ENCODE measurements at places on chromosomes 12 and 14.
A peak's percentile ranks its signal among the peaks of the same experiment; 100 is the strongest.

GRCh38 chr12:116325336-116325664 is 47.8 kb upstream of the MED13L start:
- no peak for DNase-seq

DNA sequence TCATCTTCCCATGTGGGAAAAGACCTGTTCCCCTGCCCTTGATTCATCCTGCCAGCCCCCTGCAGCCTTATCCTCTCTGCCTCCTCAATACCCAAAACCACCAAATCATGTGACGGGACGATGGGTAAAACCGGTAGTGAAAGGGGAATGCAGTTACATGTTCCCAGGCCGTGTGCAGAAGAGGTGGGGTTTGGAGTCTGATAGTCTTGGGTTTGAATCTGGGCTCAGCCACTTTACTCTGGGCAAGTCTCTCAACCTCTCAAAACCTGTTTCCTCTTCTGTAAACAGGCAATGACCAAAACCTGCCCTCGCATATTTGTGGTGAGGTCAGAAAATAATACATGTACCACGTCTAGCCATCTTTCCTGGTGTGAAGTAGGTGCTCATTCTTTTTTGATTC is 123.0 kb downstream of the PLXNC1 start:
- no peak for DNase-seq

DNA sequence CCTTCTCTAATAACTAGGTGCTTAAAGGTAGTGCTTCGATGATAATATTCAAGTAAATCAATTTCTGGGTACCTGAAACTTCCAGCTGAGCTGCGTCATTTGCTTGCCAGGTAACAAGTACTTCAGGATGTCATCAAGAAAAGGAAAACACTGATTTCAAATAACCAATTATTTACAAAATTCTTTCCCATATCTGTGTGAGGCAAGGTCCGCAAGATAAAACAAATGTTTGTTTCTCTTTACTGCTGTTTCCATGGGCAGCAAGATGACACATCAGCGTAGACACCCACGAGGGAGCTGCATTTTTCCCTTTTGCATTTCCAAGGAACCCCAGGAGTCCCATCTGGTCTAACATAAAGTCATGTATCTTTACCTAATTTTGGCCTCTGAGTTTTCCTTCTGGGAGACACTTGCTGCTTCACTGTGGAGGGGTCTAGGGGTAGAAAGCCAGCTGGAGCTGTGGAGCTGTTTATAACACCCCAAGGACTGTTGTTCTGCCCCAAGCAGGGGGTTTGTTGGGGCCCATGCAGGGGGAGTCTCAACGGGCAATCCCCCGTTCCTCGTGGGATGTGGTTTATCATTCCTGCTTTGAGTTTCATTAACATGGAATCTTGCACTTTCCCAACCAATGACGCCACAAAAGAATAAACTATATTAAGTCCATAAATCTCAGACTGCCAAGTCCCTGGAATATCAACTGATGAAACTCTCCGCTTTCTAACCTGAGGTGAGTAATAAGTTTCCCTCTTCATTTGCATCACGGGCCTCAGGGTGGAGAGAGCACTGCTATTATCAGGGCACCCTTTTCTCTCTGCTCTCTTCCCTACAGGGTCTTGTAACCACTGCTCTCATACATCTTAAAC is 112.8 kb upstream of the PELI2 start:
- DNase-seq: no peak

DNA sequence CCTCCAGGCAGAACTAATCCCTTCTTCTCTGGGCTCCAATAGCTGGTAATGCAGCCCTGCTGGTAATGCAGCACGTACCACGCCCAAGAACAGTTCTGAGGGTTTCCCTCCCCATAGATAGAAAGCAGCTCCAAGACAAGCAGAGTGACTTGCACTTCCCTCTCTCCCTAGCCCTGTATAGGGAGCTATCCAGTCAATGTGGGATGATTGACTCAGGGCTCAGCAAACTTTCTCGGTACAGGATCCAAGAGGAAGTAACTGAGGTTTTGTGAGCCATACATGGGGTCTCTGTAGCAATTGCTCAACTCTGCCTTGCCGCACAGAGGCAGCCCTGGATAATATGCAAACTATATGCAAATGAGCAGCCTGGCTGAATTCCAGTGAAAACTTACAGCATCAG is 15.5 kb upstream of the FKBP4 start:
- DNase-seq: no peak

GRCh38 chr12:118290130-118290529 is 82.6 kb downstream of the TAOK3 start:
- no peak for DNase-seq

DNA sequence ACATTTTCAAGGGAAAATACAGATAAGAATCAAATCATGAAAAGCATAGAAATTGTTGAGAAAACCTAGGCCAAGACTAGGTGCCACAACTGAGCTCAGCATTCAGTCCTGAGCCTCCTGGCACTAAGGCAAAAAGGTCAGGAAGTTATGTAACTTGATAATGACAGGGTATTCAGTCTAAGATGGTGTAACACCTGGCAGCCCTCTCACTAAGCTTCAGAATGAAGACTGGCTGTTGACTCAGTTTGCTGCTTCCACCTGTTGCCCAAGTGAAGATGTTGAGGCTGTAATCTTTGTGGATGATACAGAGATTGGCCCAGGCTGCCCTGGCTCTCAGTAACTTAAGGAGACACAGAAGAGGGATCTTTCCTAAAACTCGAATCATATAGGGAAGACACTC is 19.6 kb downstream of the PROX2 start:
- peak; percentile 56 for DNase-seq

GRCh38 chr14:42214981-42215491 is 608.4 kb downstream of the LRFN5 start:
- DNase-seq: no peak

DNA sequence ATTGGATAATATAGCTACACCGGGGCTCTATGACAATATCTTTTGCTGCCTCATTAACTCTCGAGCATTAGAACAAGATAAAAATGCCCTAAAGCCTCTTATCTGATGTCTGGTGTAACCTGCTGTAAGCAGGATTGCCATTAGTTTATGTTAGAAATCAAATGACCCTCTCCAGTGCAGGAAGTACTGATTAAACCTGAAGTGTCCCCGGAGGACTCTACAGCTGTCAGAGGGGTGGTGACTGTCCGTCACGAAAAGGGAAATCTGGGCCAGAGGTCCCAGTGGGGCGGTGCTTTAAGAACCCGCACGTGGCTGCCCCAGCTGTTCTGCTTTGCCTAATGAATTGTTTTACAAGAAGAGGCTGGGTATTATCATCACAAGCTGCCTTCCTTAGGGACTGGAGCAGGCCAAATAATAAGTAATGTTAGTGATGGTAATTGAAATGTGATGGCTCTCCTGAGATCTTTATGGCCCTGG is 55.7 kb downstream of the LIN52 start:
- DNase-seq: peak; percentile 94

- no peak for DNase-seq
Observed at GRCh38 chr12:57822392-57823130, 4.0 kb upstream of the AVIL start.

GRCh38 chr12:113006641-113007040 is 28.3 kb downstream of the OAS2 start:
- no peak for DNase-seq

DNA sequence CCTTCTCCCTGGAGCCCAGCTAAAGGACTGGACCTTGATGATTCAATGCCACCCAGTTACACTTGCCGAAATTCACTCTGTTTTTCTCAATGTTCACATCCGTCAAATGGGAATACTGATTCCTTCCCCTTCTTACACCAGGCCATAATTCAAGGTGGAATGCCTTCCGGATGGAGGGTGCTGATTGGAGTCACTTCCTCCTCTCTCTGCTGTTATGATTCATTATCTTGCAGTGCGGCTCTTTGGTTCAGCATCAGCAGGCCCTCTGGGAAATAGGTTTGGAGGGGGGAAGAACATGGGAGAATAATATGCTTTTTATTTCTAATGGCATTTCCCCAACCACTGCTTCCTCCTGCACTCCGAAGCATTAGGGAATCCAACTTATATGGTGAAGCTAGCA is 390.6 kb upstream of the TBX3 start:
- no peak for DNase-seq

DNA sequence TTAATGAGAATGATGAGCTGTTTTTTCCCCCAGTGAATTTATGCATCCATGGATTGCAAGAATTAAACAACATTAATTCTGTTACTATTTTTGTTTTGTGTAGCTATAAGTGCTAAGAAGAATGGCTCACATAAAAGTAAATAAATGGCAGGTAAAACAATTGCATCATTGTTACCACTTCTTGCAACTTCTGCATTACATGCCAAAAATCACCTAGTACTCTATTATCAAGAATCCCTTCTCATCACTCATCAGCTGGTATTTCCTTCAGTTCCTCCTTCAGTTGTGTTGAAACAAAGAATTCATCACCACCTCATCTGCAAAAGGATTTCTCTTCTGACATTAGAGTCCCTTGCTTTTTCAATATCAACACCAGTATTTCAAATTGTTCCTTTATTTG is 773 bp downstream of the A2M start:
- no peak for DNase-seq

DNA sequence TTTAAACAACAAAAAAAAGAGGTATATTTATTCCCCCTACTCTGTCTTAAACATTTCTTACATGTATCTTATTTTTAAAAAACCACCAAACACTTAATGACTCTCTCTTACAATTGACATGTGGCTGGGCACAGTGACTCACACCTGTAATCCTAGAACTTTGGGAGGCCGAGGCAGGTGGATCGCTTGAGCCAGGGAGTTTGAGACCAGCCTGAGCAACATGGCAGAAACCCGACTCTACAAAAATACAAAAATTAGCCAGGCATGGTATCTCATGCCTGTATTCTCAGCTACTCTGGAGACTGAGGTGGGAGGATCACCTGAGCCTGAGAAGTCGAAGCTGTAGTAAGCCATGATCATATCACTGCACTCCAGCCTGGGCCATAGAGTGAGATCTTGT is 16.0 kb downstream of the SLC41A2 start:
- DNase-seq: no peak

- peak; percentile 56 for DNase-seq
Observed at GRCh38 chr12:108565976-108566375, 3.6 kb downstream of the ISCU start.

- no peak for DNase-seq
Observed at GRCh38 chr14:104650981-104651875, 38.2 kb upstream of the INF2 start.

GRCh38 chr12:124772289-124773170 is 91.1 kb downstream of the SCARB1 start:
- DNase-seq: no peak

DNA sequence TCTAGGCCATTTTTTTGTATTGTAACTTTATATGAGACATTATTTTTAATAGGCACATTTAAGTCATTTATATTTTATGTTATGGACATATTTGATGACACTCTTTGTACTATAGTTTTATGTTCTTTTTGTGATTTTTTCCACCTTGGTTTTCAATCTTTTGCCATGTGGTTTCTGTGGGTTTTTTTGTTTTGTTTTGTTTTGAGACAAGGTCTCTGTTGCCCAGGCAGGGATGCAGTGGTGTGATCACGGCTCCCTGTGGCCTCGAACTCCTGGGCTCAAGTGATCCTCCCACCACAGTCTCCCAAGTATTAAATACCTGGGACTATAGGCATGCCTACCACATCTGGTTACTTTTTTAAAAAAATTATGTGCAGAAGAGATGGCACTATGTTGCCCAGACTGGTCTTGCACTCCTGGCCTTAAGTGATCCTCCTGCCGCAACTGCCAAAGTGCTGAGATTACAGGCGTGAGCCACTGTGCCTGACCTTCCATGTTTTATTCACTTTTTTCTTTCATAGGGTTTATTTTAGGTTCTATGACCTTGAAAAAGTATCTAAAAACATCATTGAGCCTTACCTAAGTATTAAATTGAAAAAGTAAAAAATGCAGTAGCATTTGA is 16.3 kb downstream of the MSRB3 start:
- no peak for DNase-seq

DNA sequence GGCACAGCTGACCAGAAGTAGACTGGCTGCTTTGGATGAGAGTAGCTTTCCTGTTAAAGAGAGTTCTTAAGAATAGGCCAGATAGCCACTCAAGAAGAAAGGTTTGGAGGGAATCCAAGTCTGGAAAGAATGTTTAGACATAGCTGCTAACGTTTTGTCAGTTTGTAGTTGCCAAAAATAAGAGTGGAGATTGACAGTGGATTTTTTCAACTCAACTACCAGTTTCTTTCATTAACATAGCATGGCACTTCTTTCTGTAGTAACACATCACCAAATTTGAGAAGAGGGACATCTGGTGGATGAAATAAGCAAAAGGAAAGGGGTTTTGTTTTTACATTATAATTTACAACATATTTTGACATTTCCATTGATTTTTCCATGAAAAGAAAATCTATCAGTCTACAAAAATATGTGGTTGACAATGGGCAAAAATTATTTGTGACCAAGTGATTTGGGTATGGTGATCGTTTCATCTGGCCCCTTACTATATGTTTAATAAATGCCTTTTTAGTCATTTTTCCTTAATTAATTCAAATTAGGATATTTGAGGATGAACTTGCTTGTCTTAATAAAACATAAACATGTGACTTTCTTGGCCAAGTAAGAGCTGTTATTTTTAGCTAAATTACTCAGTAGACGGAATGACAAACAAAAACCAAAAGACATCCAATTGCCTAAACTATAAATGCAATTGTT is 71.1 kb downstream of the PTPRR start:
- peak; percentile 27 for DNase-seq

- no peak for DNase-seq
Observed at GRCh38 chr14:100619396-100620254, 32.4 kb upstream of the BEGAIN start.

GRCh38 chr12:78249578-78249977 is 418.9 kb downstream of the NAV3 start:
- no peak for DNase-seq

- no peak for DNase-seq
Observed at GRCh38 chr14:92660571-92660970, 87.9 kb downstream of the LGMN start.

GRCh38 chr14:56751471-56751870 is 58.8 kb downstream of the OTX2 start:
- DNase-seq: no peak

DNA sequence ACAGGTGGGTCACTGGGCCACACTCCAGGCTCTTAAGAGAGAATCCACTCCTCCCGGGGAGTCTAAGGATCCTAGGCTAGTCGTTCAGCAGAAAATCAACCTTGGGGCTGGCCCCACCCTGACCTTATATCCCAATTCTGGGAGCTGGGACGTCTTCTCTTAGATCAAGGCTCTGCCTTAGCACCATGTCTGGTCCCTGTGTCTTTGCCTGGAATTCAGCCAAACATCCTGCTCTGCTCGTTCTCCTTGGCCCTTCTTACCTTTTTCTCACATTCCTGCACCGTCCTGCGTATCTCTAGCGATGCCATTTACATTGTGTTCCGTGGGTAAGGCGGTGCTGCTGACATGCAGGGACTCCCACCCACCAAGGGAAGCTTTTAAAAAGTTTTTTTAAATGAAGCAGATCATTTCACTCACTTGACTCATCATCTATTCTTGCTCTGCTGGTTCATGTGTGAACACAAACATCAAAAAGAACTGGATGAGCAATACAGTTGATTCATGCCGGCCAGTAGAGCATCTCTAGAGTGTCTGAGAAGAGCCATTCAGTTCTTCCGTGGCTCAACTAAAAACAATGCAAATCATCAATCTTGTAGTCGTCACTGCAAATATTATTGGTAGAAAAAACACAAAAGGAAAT is 50.2 kb downstream of the KCNK13 start:
- no peak for DNase-seq

All from NCI-H510A treated with DMSO at 0.1 percent for 48 hours (cell line).